ENCODE measurements at places on chromosomes 3 and 15.
A peak's percentile ranks its signal among the peaks of the same experiment; 100 is the strongest.

GRCh38 chr3:29183346-29184087 is 97.4 kb upstream of the RBMS3 start:
- DNase-seq = no peak

GRCh38 chr3:184783319-184783718 is 28.6 kb upstream of the VPS8 start:
- no peak for DNase-seq

- no peak for DNase-seq
Measured at GRCh38 chr15:62069551-62069950, 2.8 kb downstream of the C2CD4A start.

- peak; percentile 23 for DNase-seq
Measured at GRCh38 chr3:5426094-5426883, 238.8 kb downstream of the EDEM1 start.

- no peak for DNase-seq
Measured at GRCh38 chr3:87002346-87002745, 11.4 kb upstream of the VGLL3 start.

GRCh38 chr3:65787827-65788226 is 250.9 kb downstream of the MAGI1 start:
- no peak for DNase-seq

DNA sequence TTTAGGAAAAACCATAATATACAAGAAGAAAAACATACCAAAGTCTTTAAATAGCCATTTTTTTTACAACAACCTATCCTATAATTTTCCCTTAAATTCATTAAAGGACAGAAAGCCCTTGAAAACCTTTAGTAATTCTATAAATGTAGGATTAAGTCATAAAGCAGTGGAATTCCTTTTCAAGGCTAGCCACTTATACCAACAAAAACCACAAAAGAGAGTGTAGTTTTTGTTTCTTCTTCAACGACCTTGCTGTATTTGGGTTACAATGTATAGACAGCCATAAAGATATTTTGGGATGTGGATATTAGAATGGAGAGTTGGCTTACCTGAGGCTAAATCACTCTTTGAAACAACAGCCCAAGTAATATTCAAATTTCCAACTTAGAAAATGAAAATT is 296.6 kb upstream of the CDIN1 start:
- DNase-seq = no peak

- no peak for DNase-seq
Measured at GRCh38 chr15:33194237-33194636, 277 bp downstream of the FMN1 start.

DNA sequence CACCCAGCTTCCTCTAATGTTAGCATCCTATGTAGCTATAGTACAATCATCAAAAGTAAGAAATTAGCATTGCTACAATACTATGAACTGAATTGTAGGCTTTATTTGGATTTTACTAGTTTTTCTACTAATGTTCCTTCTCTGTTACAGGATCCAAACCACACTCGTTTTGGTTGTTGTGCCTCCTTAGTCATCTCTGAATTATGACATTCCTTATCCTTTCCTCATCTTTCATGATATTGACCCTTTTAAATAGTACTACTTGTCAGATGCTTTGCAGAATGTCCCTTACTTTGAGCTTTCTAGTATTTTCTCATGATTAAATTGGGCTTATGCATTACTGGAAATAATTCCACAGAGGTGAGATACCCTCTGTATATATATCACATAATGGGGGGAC is 265.4 kb downstream of the VPS13C start:
- DNase-seq = no peak

- no peak for DNase-seq
Measured at GRCh38 chr3:99637368-99638111, 854 bp upstream of the COL8A1 start.

GRCh38 chr15:90871716-90872485 is 3.5 kb downstream of the FURIN start:
- DNase-seq = no peak

DNA sequence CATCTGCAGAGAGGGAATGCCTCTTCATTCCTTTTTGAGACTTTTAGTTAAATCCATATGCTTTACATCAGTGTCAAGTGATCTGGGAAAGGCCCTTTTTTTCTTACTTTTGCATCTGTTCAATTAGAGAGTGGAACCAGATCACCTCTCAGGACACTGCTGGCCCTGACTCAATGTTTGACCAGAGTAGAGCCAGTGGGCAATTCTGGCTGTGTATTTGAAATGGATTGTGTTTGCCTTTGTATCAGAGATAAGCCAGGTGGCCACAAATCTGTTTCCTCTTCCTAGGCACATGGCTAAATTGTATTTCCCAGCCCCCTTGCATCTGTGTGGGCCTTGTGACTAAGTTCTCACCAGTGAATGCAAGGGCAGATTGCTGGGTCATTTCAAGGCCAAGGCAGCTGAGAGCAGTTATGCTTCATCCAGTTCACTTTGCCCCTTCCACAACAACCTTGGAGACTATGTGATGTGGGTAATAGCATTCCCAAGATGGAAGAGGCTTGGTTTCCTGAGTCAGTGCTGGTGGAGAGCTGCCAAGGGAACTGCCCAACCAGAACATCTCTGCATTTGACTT is 75.6 kb upstream of the CACNA2D3 start:
- no peak for DNase-seq

DNA sequence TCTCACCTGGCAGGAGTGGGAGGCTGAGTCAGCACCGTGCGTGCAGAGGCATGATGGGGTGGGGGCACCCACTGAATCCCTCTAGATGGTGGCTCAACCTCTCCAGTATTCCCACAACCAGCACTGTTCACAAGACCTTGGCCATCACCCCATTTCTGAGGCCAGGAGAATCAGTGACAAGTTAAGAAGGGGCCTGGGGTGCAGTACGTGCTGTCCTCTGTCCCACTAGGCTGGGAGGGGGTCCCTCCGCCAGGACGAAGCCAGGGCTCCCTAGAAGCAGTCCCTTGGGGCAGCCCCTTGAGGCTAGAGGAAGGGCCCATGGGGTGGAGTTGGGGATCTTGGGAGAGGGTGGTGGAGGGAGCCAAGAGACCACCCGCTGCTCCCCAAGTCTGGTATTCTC is 4.8 kb downstream of the MYL3 start:
- DNase-seq = no peak

DNA sequence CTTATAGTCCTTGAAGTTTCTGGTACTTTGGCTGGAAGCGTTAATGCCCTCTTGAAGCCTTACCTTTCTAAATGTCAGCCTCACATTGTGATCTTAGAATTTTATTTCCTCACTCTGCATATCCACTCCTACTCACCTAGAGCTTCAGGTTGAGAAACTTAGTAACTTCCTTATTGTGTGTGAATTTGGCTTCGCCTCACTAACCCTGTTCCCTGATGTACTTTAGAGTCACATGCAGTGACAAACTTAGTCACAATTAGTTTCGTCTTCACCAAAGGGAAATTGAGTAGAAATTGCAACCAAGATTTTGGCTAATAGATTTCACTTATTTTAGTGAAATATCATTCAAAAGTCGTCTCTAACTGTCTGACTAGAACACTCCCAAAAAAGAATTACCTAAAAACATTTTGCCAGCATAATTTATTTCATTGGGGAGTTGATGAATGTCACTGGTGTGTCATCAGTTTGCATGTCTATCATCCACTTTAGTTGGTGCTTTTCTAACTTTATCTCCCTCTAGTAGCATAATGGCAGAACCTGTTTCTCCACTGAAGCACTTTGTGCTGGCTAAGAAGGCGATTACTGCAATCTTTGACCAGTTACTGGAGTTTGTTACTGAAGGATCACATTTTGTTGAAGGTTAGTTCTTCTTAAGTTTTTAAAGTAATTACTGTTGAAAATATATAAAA is 960 bp downstream of the MFN1 start:
- no peak for DNase-seq

DNA sequence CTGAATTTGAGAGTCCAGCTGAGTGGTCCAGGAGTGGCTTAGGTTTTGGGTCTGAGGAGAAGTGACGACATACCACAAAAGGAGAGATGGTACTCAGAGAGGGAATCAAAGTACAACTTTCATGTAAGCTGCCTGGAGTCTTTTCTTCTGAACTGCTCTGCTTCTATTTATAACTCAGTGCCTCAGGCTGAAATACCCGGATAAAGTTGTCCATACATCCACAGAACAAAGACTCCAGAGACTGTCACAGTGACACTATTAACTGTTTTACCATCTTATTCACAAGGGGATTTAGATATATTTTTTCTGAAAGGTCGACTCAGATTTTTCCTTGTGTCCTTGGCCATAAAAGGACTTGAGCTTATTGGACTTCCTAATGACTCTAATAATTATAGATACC is 264.3 kb upstream of the DNAJC19 start:
- no peak for DNase-seq

DNA sequence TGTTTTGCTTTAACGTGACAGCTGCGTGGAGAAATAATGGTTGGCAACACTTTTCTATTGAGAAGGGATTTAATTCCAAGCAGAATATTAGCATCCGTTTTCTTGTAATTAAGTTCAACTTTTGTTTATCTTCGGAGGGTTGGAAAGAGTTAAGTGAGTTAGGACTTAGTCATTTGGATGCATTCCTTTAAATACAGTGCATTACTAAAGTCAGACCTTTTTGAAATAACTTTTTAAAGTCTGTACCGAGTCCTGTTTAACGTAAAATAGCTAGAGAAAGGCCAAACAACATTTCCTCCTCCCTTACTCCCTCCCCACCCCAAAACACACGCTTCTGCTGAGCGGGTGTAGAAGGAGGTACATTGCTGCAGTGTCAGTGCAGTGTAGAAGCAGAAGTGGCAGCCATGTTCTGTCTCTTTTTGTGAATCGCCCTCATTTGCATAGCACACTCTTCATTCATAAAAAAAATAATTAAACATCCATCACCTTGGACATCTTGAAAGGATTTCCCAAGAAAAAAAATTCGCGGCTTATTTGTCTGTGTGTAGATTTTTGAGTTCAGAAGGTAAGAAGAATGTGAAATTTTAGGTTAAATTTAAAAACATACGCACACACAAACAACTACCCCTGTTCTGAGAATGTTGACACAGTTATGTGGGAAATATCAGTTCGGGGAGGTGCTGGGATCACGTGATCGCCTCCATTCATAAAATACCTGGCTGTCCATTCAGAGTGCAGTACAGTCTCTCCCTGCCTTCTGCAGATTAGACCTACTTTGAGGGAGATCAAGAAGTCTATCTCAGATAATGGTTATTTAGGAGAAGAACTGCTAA is 1.6 kb downstream of the SPRED1 start:
- DNase-seq = no peak

- no peak for DNase-seq
Measured at GRCh38 chr3:5195605-5196004, 8.1 kb downstream of the EDEM1 start.

DNA sequence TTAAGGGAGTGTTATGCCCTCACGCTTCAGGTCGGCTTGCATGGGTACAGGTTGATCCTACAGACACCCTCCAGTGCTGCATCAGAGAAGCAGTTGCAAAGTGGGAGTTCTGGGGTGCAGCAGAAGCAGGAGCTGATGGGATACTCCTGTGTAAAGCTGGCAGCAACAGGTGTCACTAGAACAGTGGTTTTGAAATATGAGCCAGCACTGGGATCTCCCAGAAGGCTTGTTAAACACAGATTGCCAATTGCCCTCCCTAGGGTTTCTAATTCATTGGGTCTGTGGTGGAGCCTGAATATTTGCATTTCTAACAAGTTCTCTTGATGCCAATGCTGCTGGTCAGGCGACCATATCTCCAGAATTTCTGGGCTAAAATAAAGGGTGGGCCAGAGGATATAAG is 350.4 kb downstream of the CLSTN2 start:
- DNase-seq = no peak

- no peak for DNase-seq
Measured at GRCh38 chr3:132236701-132237651, 80.2 kb upstream of the ACP3 start.

GRCh38 chr3:159782724-159783421 is 205.8 kb upstream of the IL12A start:
- DNase-seq = no peak

DNA sequence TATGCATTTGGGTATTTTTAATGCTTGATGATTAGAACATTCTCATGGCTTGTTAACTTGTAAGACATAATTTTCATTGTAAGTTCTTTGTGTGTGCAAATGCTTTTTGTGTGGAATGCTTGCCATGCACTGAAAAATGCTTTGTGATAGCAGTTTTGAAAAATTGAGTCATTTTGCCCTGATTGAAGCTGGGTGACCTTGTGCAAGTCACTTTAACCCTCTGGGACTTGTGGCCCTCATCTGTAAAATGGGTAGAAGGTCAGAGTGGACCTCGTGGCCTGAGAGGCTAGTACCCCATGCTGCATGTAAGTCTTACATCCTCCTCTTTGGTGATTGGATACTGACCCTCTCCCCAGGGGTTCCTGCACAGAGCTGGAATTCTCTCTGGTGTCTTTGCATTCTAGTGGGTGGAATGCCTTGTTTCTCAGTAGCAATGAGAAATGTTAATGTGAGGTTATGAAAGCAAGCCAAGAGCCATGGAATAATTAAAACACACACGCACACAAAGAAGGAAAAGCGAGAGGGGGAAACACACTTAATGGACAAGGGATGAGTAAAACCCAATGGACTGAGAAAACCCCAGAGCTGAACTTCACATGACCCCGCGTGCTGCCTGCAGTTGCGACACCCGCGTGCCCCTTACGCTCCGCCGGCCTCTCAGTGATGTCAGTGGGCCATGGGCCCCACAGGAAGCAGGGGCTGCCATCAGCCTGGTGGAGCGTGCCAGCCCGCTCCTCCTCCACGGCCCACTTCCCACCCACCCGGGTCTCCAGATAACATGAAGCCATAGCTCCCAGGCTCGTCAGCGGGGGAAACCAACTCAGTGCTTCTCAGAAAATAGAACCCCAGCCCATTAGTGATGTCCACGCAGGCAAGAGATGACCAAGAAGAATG is 44.0 kb downstream of the SMAD3 start:
- no peak for DNase-seq

DNA sequence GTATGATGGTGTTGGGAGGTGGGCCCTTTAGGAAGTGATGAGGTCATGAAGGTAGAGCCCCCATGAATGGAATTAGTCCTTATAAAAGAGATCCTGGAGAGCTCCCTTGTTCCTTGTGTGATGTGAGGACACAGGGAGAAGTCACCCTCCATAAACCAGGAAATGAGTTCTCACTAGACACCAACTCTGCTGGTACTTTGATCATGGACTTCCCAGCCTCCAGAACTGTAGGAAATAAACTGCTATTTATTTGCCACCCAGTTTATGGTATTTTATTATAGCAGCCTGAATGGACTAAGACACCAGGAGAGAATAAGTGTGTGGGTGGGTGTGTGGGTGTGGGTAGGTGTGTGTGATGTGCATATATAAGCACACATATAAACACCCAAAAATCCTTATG is 71.9 kb downstream of the MYH15 start:
- no peak for DNase-seq

Measured in central memory CD8-positive, alpha-beta T cell (primary cell).